Activated CD4-positive, alpha-beta T cell treated with anti-CD3 and anti-CD28 coated beads, Interleukin-2, amount 50 U/mL, for 4 hours (primary cell): ENCODE measurements at places on chromosomes 1 and 21.

- DNase-seq, result no peak
Measured at GRCh38 chr1:246537441-246537840, 28.6 kb downstream of the TFB2M start.

DNA sequence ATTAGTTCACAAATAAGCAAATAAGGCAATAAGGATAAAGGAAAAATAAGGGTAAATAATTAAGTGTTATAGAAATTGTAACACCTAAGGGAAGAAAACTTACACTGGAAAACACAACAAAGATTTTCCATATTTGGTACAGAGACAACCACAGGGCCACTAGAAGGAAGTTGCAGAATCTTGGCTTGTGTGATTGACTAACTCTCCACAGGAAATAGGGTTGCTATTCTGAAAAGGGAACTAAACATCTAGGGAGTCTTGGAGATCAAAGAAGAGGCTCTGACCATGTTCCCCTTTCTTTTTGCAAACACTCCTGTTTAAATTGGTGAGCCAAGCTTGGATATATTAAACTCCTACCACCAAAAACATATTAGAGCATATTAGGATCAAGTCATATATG lies 59.1 kb downstream of the APCS start:
- DNase-seq, result no peak

- no peak for DNase-seq
Measured at GRCh38 chr1:39063775-39064174, 37.6 kb downstream of the NDUFS5 start.

GRCh38 chr1:18955441-18956192 lies 859 bp downstream of the IFFO2 start:
- peak; percentile 62 for DNase-seq

DNA sequence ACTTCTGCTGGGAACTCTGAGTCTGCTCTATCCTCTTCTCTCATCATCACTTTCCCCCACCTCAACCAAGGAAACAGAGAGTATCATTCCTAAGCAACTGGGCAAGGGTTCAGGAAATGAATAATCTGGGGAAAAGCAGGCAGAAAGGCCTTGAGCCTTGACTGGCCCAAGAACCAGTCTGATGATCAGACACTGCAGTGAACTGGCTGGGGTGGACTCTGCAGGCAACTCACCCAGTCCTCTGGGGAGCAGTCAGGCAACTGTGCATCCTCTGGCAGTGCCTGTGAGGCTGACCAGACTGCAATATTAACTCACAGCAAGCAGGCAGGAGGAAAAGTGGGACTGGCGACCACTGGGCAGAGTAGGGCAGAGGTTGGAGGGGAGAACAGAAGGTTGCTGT lies 991 bp downstream of the ANKRD35 start:
- no peak for DNase-seq

DNA sequence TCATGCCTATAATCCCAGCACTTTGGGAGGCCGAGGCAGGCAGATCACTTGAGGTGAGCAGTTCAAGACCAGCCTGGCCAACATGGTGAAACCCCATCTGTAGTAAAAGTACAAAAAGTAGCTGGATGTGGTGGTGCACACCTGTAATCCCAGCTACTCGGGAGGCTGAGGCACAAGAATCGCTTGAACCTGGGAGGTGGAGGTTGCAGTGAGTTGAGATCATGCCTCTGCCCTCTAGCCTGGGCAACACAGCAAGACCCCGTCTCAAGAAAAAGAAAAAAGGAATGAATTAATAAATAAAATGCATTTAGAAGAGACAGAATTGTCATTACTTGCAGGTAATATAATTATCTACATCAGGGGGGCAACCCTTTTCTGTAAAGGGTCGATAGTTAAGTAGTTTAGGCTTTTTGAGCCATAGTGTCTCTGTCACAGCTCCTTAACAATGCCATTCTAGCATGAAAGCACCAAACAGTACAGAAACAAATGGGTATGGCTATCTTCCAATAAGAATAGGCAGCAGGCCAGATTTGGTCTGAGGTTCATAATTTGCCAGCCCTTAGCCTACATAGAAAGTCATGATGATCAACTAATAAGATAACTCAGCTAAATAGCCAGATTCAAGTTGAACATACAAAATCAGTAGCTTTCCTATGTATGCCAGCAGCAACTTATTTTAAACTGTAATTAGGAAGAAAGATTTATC lies 56.8 kb downstream of the RPRD2 start:
- no peak for DNase-seq

DNA sequence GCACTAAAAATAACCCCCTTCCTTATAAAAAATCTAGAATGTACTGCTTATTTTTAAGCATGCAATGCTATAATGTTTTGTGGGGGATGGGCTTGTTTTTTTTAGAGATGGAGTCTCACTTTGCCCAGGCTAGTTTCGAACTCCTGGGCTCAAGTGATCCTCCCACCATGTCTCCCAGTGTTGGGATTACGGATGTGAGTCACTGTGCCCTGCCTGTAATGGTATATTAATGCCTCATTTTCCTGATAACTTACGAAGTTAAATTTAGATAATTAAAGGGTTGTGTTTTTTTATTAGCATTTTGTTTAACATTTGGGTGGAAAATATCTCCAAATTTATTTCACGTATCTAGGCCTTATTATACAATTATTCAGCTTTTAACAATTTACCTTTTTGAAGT lies 6.5 kb downstream of the RNF11 start:
- no peak for DNase-seq

DNA sequence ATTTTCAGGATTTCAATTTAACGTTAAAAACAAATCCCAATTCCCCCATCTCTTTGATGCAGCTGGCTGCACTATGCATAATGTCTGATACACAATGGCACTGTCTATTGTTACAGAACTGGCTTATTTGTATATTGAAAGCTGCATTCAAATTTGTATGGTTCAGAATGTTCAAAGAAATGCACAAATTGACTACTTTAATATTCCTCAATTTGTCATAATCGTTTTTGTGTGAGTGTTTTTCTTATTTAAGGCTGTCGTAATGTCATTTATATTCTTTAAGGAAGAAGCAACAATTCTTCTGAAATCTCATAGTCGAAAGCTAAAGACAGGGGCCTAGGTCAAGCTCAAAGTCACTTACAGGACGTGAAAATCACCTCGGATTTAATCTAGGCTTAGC lies 341.4 kb upstream of the ZRANB2 start:
- DNase-seq, result no peak
